ENCODE measurements at places on chromosomes 3 and 15.

GRCh38 chr3:168990134-168990533 lies 673.4 kb downstream of the MECOM start:
- no peak for DNase-seq

DNA sequence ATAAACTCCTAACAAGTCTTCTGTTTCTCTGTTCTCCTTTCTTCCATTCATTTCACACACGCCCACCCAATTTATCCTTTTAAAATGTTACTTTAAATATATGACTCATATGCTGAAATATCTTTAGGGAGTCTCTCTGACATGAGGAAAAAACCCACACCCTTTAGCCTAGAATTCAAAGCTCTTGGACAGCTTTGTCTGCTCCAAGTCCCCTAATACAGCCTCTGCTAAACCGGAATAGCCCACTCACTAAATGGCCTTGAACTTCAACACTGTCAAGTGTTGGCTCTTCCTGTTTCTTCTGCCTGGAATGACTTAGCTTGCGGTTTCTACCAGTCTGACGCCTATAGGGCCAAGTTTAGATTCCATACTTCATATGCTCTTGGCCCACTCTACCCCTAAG lies 3.3 kb upstream of the CD96 start:
- DNase-seq, result no peak

- no peak for DNase-seq
These were observed 476.9 kb upstream of the PROK2 start for GRCh38 chr3:72261566-72262564.

GRCh38 chr15:60047701-60048100 lies 43.6 kb downstream of the FOXB1 start:
- DNase-seq, result no peak

- no peak for DNase-seq
These were observed 620.3 kb upstream of the AGTR1 start for GRCh38 chr3:148077318-148077923.

- DNase-seq, result no peak
These were observed 60.5 kb downstream of the GLDN start for GRCh38 chr15:51401872-51402517.

DNA sequence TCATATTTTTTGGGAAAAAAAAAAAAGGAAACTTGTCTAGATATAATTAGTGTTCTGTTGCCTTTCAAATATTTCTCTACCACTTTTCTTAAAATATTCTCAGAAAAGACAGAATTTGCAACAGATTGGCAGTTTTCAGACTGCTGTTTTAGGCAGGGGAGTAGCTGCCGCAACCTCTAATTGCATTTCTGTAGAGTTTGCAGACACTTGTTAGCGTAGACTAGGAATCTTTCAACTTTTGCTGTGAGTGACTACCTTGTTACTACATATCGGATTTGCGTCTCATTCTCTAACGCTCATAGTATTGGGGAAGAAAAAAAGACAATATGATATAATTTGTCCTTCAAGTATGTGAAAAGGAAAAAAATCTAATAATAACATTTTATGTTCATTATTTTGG lies 10.7 kb downstream of the TGFBR2 start:
- DNase-seq, result no peak

GRCh38 chr15:48084759-48085590 lies 35.8 kb upstream of the SLC24A5 start:
- no peak for DNase-seq

GRCh38 chr3:26915208-26915607 lies 292.6 kb downstream of the LRRC3B start:
- DNase-seq, result no peak

- DNase-seq, result no peak
These were observed 148.3 kb upstream of the LMCD1 start for GRCh38 chr3:8353364-8353763.

- DNase-seq, result no peak
These were observed 16.6 kb upstream of the LRRK1 start for GRCh38 chr15:100902436-100903167.

DNA sequence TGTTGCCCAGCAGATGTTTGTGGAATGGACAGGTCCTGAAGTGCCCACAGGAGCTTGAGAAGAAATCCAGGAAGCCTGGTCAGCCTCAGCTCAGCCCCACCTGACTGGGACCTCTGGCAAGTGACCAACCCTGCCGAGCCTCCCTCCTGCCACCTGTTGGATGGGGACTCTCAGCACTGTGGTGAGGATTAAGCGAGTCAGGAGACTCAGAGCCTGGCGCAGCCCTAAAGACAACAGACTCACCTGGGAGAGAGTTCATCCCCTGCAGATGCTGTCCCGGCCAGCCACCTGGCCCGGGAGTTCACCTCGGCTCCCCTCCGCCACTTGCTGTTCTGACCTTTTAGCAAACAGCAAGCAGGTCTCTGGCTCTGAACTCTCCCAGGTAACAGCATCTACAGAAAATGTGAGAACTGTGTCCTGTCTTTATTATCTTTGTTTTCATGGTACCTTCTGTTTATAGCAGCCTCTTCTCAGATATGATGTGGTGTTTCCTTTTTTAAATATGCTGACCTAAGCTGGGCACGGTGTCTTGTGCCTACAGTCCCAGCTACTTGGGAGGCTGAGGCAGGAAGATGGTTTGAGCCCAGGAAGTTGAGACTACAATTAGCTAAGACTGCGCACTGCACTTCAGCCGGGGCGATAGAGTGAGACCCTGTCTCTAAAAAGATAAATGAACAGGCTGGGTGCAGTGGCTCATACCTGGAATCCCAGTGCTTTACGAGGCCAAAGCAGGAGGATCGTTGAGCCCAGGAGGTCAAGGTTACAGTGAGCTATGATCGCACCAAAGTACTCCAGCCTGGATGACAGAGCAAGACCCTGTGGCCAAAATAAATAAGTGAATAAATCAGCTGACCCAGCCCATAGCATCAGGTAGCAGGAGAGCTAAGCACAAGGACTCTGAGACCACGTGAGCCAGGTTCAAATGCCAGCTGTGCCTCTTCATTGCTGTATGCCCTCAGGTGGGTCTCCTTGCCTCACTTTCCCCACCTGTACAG lies 32.4 kb upstream of the SLC6A6 start:
- DNase-seq, result no peak

DNA sequence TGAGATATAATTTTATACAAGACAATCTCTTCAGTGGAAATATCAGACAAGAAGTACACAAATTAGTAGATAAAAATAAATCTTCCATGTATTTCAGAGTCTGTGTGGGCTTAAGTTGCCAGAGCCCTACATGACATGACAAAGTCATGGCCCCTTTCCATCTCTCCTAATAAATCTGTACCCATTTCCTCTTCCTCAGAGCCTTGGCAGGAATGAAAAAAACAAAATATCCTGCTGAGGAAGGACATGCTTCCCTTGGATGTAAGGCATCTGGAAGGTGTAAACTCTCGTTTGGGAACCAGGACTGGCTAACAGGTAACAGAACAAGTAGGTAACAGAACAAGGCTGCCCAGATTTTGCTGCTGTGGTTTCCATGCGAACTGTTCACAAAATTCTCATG lies 148.1 kb downstream of the SNRK start:
- DNase-seq, result no peak

GRCh38 chr3:137770835-137771399 lies 6.8 kb downstream of the SOX14 start:
- DNase-seq, result no peak

GRCh38 chr3:73623346-73623745 lies 1.4 kb downstream of the PDZRN3 start:
- no peak for DNase-seq

DNA sequence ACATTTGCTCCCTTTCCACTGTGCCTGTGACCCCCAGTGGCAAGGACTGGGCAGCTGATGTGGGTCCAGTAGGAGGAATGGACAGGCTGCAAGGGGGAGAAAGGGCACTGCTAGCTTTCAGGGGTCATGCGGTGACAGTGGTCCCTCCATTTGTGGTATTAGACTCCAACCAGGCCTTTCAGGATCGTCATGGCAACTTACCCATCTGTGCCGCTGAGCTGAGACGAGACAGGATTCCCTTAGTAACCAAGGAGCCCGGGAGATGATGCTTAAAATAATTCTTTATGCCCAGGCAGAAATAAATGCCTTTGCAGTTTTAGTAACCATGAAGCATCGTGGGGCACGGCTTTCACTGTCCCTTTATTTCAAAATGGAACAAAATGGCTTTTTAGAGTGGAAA lies 15.9 kb upstream of the MRPL3 start:
- DNase-seq, result no peak

DNA sequence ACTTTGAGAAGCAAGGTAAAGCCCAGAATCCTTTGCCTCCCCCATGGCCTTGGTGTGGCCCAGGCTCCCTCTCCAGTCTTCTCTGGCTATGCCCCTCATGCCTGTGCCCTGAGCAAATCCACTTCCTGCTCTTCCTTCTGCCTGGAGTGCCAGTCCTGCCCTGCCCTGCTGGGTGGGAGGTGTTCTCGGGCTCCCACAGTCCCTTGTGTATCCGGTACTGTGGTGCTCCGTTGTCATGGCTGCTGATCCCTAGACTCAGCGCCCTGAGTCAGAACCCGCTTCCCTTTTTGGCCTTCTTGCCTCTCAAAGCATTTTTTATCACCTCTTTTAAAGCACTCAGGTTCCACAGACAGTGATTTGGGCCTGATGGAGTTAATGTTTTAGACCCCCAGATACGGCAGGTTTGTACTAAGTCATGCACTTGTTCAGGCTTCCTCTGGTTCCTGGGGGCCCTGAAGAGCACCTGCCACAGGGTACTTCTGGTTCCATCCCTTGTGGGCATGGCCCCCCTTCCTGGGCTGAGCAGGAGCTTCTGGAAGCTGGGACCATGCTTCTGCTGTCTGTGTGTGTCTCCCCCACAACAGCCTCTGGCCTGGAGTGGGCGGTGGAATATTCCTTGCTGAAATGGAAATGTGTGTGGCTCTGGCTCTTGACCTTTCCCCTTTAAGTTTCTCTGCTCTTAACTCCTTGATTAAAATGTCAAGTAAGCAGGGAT lies 29.6 kb upstream of the ADAMTS7 start:
- no peak for DNase-seq

GRCh38 chr15:47516558-47516957 lies 200.7 kb upstream of the SEMA6D start:
- DNase-seq, result no peak

DNA sequence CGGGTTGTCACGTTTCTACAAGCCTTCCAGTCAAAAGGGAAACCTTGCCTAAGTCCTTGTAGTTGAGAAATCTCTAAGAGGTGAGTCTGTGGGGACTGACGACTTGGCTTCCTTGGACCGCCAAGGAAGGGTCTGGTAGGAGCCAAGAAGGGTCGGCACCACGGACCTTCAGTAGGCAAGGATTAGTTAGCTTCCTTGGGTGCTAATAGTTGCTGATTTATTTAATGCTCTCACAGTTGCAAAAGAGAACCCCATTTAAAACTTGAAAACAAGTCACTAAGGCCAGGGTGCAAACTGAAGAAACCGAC lies 361 bp upstream of the LCMT2 start:
- DNase-seq, result no peak

DNA sequence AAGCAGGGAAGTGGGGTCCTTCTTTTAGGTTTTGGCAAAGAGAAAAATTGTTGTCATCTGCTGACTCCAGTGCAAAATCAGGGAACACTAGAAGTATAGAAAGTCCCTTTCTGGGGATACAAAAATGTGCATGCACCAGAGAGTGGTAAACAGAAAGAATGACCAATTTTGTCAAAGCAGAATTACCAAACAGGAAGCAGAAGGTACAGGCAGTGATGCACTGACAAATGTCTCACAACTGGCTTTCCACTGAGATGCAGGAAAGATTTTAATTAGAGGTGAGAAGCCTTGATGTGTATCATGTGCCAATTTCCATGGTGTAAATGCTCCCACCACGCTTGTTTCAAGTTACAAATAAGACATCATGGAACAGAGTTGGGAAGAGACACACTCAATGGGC lies 66.0 kb downstream of the TRIM69 start:
- DNase-seq, result no peak

- no peak for DNase-seq
These were observed 15.4 kb upstream of the SKOR1 start for GRCh38 chr15:67809866-67810265.

GRCh38 chr15:61459785-61460707 lies 230.9 kb upstream of the RORA start:
- no peak for DNase-seq

DNA sequence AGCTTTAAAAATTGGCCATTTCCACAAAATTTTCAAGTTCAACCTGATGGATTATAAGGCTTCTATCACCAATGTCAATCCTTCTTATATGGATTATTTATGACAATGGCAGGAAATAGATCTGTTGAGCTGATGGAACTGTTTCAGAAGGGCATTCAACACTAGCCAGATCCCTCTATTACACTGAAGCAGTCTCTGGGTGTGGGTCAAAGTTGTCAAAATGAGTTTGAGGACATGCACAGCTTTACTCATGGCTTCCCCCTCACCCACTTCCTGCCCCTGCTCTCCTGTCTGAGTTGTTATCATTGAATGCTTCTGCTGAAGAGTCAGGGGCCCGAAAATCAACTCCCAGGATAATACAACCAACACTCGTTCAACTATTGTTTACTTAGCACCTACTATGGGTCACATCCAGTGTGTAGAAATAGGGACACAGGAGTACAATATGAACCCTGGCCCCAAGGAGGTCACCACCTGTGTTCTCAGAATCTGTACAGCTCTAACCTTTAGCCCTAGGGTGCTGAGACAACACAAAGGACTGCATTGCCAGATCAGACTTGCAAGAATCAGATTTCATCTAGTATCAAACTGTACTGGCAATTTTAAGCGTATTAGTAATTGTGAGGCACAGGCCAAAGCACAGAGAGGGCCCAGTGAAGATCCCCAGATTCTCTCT lies 41.7 kb upstream of the FAM3D start:
- DNase-seq, result no peak

DNA sequence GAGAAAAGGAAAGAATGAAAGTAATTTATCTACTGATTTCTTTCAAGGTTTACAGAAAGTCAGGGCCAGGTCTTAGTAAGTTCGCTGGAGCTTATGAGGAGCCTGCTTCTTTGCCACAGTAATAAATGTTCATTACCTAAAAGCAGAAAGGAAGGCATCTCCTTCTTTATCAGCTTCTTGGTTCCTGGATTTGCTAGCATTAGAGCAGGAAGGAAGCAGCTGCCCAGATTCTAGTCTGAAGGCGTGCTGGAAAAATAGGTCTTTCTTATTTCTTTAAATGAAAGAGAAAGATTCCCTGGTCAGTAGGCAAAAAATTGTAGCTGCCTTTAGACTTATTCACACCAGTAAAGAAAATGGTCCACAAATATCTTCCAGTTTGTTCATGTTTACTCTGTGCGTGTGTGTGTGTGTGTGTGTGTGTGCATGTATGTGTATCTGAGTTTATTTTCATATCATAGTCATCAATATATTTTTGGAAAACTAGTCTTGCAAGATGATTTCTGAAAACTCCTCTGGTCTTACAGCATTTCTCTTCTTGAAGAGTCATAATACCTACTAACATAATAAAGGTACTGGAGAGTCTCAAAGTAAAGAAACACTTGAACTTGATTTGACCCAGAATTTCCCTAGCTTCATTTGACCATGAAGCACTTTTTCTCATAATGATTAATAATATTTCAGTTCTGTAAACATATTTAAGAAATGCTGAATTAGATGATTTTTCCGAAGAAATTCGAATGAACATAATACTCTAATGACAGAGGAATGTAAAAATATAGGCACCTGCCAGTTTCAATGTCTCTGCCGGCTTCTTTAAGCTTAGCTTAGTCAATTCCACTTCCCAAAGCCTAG lies 255.3 kb upstream of the ZPLD1 start:
- no peak for DNase-seq

Measured in stimulated activated CD4-positive, alpha-beta T cell treated with anti-CD3 and anti-CD28 coated beads, Interleukin-15, amount 100 ng/mL, for 1 hour (primary cell).